Nephron progenitor cell (in vitro differentiated cells): ENCODE measurements at places on chromosomes 1 and 21.
A peak's percentile ranks its signal among the peaks of the same experiment; 100 is the strongest.

DNA sequence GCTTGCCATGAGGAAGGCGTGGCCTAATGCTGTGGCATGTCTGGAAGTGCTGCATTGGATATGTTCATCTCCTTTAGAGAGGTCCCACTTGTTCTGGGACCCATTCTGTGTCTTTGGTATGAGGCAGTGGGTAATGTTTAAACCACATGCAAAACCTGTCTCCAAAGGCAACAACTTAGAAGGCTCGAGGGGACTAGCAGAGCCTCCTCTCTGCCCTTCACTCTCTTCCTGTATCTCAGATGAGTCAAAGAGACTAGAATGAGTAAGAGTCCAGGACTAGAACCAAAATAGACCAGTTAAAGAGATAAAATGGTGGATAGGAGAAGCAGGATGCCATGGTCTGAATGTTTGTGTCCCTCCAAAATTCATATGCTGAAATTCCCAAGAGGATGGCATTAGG lies 220.8 kb upstream of the KIAA0040 start:
- H3K27ac ChIP-seq = no peak overlapping the region
- no peaks in the 10 kb centered on the region for H3K36me3 ChIP-seq
- H3K4me3 ChIP-seq = no peak overlapping the region
- no peak for DNase-seq
- peaks cover 2% of the 10 kb centered on the region for H3K27me3 ChIP-seq

- peaks cover 5% of the 10 kb centered on the region for H3K36me3 ChIP-seq
- H3K4me3 ChIP-seq = no peak overlapping the region
- no peak overlapping the region for H3K27ac ChIP-seq
- no peak for DNase-seq
These were observed 32.4 kb downstream of the RASAL2 start for GRCh38 chr1:178126261-178126660.

GRCh38 chr1:224203243-224204016 lies 20.4 kb downstream of the DEGS1 start:
- DNase-seq = peak; percentile 39
- peaks cover under 1% of the 10 kb centered on the region for H3K36me3 ChIP-seq
- peaks cover 3% of the 10 kb centered on the region for H3K27me3 ChIP-seq
- peak overlapping the region; percentile 19 for H3K4me3 ChIP-seq

- H3K27ac ChIP-seq = peak overlapping the region; percentile 99
- peaks cover 5% of the 10 kb centered on the region for H3K36me3 ChIP-seq
- peaks cover 90% of the 10 kb centered on the region for H3K4me1 ChIP-seq
These were observed 216.1 kb downstream of the PBX1 start for GRCh38 chr1:164774819-164775654.

GRCh38 chr1:205588636-205589035 lies 43.2 kb downstream of the ELK4 start:
- DNase-seq = peak; percentile 29
- H3K4me1 ChIP-seq = peaks cover 13% of the 10 kb centered on the region
- peaks cover 37% of the 10 kb centered on the region for H3K27me3 ChIP-seq
- no peak overlapping the region for H3K27ac ChIP-seq

DNA sequence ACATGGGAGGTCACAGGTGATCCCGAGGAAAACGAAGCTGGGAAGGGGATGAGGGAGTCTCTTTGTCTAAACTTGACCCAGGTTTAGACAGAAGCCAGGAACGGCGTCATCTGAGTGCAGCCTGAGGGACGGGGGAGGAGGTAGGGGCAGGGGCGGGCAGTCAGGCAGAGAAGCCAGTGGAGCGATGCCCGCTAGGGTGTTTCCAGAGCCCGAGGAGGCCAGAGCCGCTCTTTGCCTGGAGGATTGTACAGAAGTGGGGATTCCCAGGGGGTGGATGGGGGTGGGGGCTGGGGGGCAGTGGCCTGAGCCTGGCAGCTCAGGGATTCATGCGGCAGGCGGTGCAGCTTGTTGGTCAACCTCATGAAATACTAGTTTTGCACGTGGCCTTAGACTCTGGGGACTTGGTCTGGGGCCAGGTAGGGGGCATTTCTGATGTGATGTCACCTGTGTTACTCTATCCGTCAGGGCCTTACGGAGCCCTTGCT lies 58.4 kb downstream of the VPS26C start:
- no peak overlapping the region for H3K4me3 ChIP-seq
- peaks cover 3% of the 10 kb centered on the region for H3K27me3 ChIP-seq
- H3K4me1 ChIP-seq = peaks cover 24% of the 10 kb centered on the region
- no peak overlapping the region for H3K27ac ChIP-seq

DNA sequence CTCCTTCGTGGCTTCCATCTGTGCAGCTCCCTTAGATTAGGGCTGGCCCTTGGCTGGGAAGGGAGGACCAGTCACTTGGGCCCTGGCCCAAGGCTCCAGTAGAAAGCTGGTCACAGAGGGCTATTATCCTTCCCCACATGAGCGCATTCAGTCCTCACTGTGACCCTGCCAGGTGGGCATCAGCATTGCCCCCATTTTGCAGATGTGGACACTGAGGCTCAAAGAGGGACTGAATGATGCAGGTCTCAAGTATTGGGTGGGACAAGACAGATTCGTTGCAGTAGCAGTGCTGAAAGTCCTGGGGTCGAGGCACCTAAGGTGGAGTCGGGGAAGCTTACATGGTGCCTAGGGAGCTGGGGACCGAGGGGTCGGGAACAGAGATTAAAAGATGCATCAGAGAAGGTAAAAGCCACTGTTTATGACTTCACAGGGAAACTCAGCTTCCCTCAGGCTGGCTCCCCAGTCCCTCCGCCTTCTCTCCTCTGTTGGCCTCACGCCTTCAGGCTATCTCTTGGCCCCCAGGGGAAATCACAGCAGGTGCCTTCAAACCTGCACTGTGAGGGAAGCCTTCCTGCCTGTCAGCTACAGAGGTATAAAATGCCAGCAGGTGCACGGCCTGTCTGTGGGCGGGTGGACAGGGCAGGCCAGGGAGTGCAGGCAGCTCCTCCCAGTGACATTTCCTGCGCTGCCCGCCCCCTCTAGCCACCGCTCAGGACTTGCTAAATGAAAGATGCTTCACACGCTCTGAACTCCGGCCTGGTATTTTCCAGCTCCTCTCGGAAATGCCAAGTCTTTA lies 178.4 kb downstream of the GRIK3 start:
- no peak overlapping the region for H3K4me3 ChIP-seq
- H3K27ac ChIP-seq = no peak overlapping the region
- peaks cover 29% of the 10 kb centered on the region for H3K27me3 ChIP-seq
- no peaks in the 10 kb centered on the region for H3K36me3 ChIP-seq

DNA sequence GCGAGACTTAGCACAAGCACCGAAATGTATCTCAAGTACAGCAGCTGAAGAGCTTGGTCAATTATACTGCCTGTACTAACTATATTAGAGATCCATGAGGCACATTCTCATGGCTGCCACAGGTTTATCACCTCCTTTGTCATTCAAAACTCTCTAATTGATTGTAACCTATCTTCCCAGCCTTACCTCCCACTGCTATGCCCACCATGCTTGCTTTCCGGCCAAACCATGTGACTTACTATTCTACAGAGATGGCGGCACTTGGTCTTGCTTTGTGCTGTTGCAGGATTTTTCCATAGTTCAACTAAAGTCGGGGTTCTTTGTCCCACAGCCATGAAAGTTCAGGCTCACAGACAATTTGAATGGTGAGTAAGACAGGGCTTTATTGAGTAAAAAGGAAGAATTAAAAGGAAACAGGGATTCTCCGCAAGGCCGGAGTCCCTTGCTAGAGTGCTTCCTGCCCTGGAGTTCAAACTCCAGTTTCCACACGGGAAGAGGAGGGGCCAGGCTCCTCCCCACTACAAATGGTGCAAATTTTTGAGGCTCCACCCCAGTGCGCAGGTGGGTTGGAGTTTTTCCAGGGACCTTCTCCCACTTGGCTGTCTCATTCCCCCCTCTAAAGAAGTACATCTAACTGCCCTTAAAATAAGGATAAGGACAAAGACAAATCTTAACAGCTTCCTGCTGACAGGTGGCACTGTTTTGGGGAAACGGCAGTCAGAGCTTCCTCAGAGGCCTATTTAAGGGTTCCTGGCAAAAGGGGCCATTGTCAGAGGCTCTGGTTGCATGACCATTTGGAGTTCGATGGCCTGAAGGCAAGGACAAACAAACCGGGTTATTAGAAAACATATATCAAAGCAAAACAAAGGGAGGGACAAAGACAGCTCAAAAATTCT lies 28.7 kb downstream of the FMO2 start:
- no peaks in the 10 kb centered on the region for H3K36me3 ChIP-seq
- peak overlapping the region; percentile 64 for H3K27ac ChIP-seq
- DNase-seq = no peak
- peaks cover 5% of the 10 kb centered on the region for H3K27me3 ChIP-seq

- peak; percentile 62 for DNase-seq
- peaks cover 15% of the 10 kb centered on the region for H3K27me3 ChIP-seq
- H3K36me3 ChIP-seq = no peaks in the 10 kb centered on the region
- peak overlapping the region; percentile 50 for H3K4me3 ChIP-seq
These were observed 67.5 kb upstream of the ACOT11 start for GRCh38 chr1:54480525-54480848.

- DNase-seq = no peak
- H3K4me1 ChIP-seq = peaks cover 31% of the 10 kb centered on the region
- H3K27ac ChIP-seq = no peak overlapping the region
- no peak overlapping the region for H3K4me3 ChIP-seq
These were observed 6.1 kb downstream of the C1orf21 start for GRCh38 chr1:184392779-184393522.

DNA sequence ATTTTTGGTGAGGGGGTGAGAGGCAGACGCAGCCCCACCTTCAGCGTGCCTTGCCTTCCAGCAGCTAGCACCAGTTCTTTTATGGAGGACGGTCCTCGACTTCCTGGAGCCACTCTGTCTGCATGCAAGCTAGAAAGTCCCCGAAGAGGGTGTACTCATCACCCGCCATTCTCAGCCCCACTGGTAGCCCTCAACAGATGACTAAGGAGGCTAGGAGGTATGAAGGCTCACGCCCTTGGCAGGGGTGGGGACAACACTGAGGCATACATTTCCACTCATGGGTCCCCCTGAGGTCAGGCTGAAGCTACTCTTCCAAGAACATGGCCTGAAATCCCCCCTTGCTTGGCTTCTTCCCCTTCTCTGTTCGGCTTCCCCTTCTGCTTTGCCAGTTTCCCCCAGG lies 8.9 kb upstream of the PTPRF start:
- peaks cover 19% of the 10 kb centered on the region for H3K27me3 ChIP-seq
- DNase-seq = no peak
- peaks cover 11% of the 10 kb centered on the region for H3K4me1 ChIP-seq

DNA sequence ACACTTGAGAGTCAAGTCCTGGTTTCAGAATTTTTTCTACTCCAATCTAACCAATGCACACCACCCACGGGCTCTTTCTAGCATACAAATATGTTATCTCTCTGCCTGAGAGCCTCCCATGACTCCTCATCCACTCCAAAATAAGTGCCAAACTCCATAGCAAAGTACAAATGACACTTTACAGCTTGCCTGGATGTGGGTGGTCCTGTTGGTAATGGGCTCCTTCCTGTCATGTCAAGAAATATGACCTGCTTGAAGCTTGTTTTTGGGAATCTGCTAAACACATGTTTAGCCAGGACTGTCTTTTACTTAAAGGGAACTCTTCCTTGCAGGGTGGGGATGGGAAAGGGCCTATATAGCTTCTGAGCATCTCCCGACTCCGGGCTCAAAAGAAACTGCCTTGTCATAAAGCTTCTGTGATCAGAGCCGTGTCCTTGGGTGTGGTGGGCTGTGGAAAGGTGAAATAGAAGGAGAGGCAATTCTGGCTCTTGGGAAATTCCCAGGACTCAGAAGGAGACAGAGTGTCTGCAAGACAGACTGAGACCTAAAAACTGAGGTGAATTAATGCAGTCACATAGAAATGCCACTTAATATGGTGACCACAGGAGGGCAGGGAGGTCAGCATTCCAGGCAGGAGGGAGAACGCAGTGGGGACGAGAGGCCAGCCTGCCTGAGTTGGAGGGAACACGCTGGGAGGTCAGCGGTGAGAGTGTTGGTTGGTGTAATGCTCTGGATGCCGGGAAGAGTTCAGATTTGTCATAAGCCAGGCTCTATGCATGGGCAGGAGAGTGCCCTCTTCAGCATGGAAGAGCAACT lies 6.1 kb upstream of the IGFN1 start:
- H3K27ac ChIP-seq = peak overlapping the region; percentile 83
- peaks cover 77% of the 10 kb centered on the region for H3K27me3 ChIP-seq
- H3K4me3 ChIP-seq = peak overlapping the region; percentile 3
- H3K36me3 ChIP-seq = no peaks in the 10 kb centered on the region
- DNase-seq = peak; percentile 38

- H3K27ac ChIP-seq = no peak overlapping the region
- peak overlapping the region; percentile 82 for H3K4me3 ChIP-seq
- H3K4me1 ChIP-seq = peaks cover 51% of the 10 kb centered on the region
- H3K36me3 ChIP-seq = no peaks in the 10 kb centered on the region
- peaks cover 40% of the 10 kb centered on the region for H3K27me3 ChIP-seq
- peak; percentile 65 for DNase-seq
These were observed 1.0 kb downstream of the TMEM51 start for GRCh38 chr1:15154480-15155036.

GRCh38 chr1:208807446-208808127 lies 563.4 kb upstream of the PLXNA2 start:
- H3K27me3 ChIP-seq = peaks cover 13% of the 10 kb centered on the region
- H3K4me3 ChIP-seq = no peak overlapping the region
- H3K4me1 ChIP-seq = peaks cover 14% of the 10 kb centered on the region
- DNase-seq = no peak
- H3K27ac ChIP-seq = no peak overlapping the region

- peaks cover 5% of the 10 kb centered on the region for H3K36me3 ChIP-seq
- H3K27me3 ChIP-seq = peaks cover 53% of the 10 kb centered on the region
- no peak for DNase-seq
- peaks cover 31% of the 10 kb centered on the region for H3K4me1 ChIP-seq
These were observed 79.6 kb upstream of the AK4 start for GRCh38 chr1:65068202-65069010.

DNA sequence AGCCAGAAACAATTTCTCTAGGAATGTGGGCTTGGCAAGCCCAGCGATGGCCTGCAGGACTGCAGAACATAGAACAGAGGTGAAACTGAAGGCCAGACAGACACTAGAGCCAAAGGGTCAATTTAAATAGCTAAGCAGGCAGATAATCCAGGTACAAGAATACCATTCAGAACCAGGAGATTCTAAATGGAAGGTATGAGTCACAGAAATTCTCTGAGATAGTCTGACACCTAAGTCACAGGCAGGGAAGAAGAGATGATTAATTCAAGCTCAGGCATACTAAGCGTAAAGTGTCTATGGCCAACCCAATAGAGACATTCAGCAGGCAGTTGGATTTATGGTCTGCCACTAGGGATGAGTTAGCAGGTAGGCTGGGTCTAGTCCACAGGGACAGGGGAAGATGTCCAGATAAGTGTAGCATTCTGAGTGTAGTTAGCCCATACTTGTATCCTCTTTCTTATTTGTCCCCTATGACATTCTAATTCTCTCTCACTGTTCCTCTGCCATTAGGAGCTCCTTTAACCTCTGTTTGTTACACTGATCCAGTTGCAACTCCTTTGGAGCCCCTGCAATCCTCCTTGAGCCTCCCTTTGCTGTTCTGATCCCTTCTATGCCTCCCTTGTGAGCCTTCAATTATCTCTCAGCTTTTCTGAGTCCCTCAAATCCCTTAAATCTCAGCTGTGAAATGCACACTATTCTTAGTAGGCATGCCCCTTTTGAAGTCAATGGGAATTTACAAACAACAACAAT lies 383.8 kb downstream of the LMO4 start:
- H3K36me3 ChIP-seq = no peaks in the 10 kb centered on the region
- H3K4me1 ChIP-seq = peaks cover 21% of the 10 kb centered on the region
- H3K27me3 ChIP-seq = no peaks in the 10 kb centered on the region
- no peak for DNase-seq

- DNase-seq = no peak
- peaks cover 60% of the 10 kb centered on the region for H3K36me3 ChIP-seq
- no peak overlapping the region for H3K27ac ChIP-seq
- no peak overlapping the region for H3K4me3 ChIP-seq
These were observed 16.8 kb downstream of the ASPM start for GRCh38 chr1:197129698-197130097.

GRCh38 chr1:192861860-192862259 lies 53.0 kb downstream of the RGS2 start:
- H3K27me3 ChIP-seq = no peaks in the 10 kb centered on the region
- no peaks in the 10 kb centered on the region for H3K36me3 ChIP-seq
- no peak overlapping the region for H3K4me3 ChIP-seq
- no peaks in the 10 kb centered on the region for H3K4me1 ChIP-seq
